ENCODE measurements at places on chromosomes 3 and 15. TPM values are rescaled to one million over a fixed set of nuclear protein-coding genes. Genes with fewer than 3 reads are reported as not detected.

DNA sequence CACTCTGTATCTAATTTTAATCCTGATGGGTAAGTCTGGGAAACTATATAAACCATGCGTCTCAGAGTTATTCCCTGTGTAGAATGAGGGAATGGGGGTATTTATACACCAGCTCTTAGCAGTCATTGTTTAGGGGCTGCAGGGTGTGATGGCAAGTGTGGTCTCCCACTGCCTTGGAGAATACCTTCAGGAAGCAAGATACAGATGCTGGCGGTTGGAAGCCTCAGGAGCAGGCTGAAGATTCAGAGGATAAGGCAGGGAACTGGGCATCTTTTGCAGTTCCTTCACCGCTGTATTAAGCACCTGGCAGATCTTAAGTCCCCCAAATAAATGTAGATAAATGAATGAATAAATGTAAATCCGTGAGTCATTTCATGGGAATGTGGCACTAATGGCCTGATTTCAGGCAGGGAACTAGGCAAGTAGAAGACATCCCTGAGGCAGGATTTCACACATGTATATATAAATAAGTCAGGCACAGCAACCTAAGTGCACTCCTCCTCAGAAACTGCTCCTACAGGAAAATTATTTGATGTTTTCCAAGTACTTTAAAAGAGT, 209.2 kb upstream of the GADL1 start:
- no peak for DNase-seq

GRCh38 chr15:47475336-47475735, 242.0 kb upstream of the SEMA6D start:
- DNase-seq: no peak

DNA sequence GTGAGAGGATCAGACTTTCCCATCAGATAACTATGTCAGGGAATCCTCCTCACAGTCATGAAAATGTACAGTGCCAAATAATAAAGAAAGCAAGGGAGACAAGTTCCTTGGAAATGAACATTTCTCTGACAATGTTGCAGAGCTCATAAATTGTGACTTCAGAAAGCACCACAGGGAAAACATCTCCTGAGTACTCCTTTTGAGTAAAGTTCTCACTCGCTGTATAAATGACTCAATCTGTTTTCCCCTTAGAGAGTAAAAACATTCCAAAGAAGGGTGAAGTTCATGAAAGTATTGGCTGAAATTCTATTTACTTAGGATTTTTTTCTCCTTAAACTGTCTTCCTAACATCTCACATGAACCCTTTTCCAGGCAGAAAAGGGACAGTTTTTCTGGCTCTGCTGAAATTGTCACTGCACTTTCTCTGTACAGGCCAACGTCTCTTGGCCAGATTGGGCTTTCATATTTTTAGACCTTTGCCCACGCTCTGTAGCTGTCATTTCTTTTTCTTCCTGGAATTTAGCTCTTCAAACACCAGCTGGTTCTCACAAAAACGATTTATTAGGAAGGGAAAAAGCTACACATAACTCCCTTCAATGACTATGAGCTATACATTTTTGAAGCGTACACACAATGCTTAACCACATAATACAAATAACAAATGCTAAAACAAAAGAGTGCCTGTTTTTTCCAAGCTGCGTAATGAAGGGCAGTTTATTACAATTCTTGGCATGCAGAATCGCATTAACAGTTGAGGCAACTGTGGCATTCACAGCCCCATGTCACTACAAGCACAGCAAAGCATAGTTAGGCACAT, 216.1 kb downstream of the ATP8B4 start:
- DNase-seq: no peak

DNA sequence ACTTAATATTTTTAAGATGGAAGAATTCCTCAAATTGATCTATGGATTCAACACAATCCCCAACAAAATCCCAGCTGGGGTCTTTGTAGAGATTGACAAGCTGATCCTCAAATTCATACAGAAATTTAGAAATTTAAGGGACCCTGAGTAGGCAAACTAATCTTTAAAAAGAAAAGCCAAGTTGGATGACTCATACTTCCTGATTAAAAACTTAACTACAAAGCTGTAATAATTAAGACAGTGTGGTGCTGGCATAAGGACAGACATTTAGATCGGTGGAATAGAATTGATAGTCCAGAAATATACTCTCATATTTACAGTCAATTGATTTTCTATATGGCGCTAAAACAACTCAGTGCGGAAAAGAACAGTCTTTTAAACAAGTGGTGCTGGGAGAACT, 11.6 kb downstream of the FAM162A start:
- DNase-seq: no peak

- DNase-seq: no peak
Observed at GRCh38 chr15:62231856-62232255, 66.8 kb upstream of the C2CD4B start.

DNA sequence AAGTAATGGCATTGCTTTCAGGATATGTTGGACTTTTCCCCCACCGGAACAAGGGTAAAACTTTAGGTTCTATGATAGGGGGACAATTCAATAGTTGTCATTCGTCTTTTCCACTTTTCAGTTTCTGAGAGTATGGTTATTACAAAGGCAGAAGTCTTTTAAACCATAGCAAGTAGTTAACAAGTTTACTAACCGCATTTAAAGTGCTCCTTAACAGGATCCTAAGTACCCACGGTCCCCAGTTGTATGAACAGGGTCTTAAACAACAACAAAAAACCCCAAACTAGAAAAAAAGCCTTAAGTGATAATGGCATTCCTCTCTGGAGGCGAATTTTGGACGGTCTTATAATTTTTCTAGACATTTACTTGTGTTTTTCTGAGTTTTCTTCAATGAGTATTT, 831 bp downstream of the IFT57 start:
- DNase-seq: no peak

- DNase-seq: no peak
Observed at GRCh38 chr3:97880267-97880666, 58.5 kb downstream of the CRYBG3 start.

GRCh38 chr3:155876037-155876436, 5.6 kb downstream of the GMPS start:
- no peak for DNase-seq

GRCh38 chr3:60246361-60246760, 1004.9 kb downstream of the FHIT start:
- DNase-seq: no peak

CCR4 gene
- not detected for total RNA-seq

GMNC gene
- 0.19 TPM for total RNA-seq

MORC1 gene
- total RNA-seq: not detected

ECE2 gene
- total RNA-seq: 0.19 TPM

Data from cardiac septum (tissue), 1 donor.